ENCODE measurements at places on chromosomes 12 and 14. TPM values are rescaled to one million over a fixed set of nuclear protein-coding genes. Genes with fewer than 3 reads are reported as not detected.

The KLRC2 gene
- not detected for total RNA-seq

The PRB2 gene
- total RNA-seq = not detected

The SCNN1A gene
- total RNA-seq = 0.17 TPM

The RNF212B gene
- not detected for total RNA-seq

The SLC5A8 gene
- total RNA-seq = not detected

The ATF7IP gene
- 85.8 TPM for total RNA-seq

The VDR gene
- 3.0 TPM for total RNA-seq

The VSX2 gene
- total RNA-seq = not detected

DNA sequence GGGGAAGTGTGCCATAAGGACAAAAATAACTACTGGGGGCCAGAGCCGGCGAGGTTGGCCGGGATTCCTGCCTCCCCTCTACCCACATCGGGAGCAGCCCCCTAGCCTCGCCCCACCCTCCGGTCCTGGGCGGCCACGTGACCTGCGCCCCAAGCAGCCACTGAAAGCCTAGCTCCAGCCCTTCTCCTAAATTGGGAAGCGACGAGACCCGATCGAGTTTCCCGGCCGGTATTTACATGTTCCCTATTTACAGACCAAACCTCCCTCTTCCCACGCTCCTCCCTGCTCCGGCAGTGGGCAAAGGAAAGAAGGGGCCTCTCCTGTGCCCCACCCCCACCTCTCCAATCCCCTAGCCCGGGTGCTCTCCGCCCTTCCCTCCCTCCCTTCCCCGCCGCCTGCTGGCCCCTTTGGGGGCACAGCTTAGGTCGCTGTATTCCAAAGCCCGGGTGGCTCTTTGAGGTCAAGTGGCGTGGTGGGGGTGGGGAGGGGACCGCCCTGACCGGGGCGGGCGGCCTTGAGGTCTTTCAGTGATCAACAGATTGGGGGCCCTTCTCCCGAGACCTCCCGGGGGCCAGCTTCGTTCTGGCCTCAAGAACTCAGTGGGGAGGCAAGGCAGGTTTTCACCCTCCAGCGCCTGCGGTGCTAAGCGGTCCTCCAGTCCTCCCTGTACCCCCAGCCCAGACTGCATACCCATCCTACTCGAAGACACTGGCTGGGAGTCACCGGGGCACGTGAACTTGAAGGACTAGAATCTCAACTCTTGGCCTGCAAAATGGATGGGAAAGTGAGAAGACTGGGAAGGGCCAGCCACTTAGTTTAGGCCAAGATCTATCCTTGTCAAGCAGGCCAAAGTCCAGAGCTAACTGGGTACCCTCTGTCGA, 6.3 kb upstream of the CTDSP2 start:
- H3K4me1 ChIP-seq = no peaks in the 10 kb centered on the region
- H3K4me3 ChIP-seq = peak overlapping the region; percentile 39
- peak; percentile 78 for DNase-seq
- no peaks in the 10 kb centered on the region for H3K27me3 ChIP-seq

DNA sequence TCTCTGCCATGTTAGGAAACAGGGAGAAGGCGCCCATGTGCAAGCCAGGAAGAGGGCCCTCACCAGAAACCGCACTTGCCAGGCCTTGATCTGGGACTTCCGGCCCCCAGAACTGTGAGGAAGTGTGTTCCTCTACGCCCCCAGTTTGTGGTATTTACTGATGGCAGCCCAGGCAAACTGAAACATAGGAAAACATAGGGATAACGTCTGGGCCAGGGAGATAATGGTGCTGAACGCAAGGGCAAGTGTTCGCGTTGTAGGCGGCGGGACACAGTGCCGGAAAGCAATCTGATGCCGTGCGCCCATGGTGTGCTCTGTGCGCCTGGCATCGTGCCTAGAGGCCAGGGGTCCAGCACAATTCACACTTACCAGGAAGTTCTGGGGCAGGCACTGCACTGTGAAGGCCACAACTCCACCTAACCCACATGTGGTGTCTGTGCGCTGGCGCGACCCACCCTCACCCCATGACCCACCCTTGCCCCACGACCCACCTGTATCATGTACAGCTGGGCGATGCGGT, 53.6 kb downstream of the ARL6IP4 start:
- H3K36me3 ChIP-seq = no peaks in the 10 kb centered on the region
- H3K4me3 ChIP-seq = no peak overlapping the region
- H3K27me3 ChIP-seq = no peaks in the 10 kb centered on the region
- no peaks in the 10 kb centered on the region for H3K4me1 ChIP-seq

GRCh38 chr14:39212034-39212433, 21.7 kb upstream of the MIA2 start:
- no peaks in the 10 kb centered on the region for H3K27me3 ChIP-seq
- no peaks in the 10 kb centered on the region for H3K4me1 ChIP-seq
- no peaks in the 10 kb centered on the region for H3K36me3 ChIP-seq
- DNase-seq = no peak

GRCh38 chr14:88604212-88604611, 41.4 kb downstream of the ZC3H14 start:
- H3K4me3 ChIP-seq = no peak overlapping the region
- no peaks in the 10 kb centered on the region for H3K4me1 ChIP-seq
- H3K36me3 ChIP-seq = peaks cover 92% of the 10 kb centered on the region
- no peak for DNase-seq
- no peaks in the 10 kb centered on the region for H3K27me3 ChIP-seq

- no peak overlapping the region for H3K4me3 ChIP-seq
- H3K36me3 ChIP-seq = peaks cover 69% of the 10 kb centered on the region
- peaks cover 22% of the 10 kb centered on the region for H3K4me1 ChIP-seq
- H3K27ac ChIP-seq = peak overlapping the region; percentile 66
- H3K27me3 ChIP-seq = no peaks in the 10 kb centered on the region
These were observed 15.6 kb downstream of the CIPC start for GRCh38 chr14:77113644-77114043.

DNA sequence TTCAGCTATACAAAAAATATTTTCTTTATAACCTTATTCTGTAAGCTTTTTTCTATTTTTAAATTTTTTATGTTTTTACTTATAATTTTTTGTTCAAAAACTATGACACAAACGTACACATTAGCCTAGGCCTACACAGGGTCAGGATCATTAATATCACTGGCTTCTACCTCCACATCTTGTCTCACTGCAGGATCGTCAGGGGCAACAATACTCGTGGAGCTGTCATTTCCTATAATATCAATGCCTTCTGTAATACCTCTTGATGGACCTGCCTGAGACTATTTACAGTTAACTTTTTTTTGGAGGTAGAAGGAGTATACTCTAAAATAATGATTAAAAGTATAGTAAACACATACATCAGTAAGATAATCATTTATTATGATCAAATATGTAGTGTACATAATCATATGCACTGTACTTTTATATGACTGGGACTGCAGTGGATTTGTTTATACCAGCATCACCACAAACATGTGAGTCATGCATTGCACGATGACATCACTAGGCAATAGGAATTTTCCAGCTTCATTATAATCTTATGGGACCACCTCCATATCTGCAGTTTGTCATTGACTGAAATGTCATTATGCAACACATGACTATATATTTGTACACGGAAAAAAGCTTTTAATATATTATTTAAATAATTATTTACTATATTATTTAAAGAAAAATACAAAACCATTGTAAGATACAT, 18.5 kb upstream of the PMCH start:
- no peaks in the 10 kb centered on the region for H3K4me1 ChIP-seq
- no peaks in the 10 kb centered on the region for H3K27me3 ChIP-seq
- H3K36me3 ChIP-seq = no peaks in the 10 kb centered on the region
- no peak overlapping the region for H3K4me3 ChIP-seq
- no peak overlapping the region for H3K27ac ChIP-seq
- DNase-seq = no peak

GRCh38 chr12:74776378-74776777, 238.7 kb downstream of the ATXN7L3B start:
- no peak for DNase-seq
- no peak overlapping the region for H3K27ac ChIP-seq
- H3K27me3 ChIP-seq = no peaks in the 10 kb centered on the region
- H3K36me3 ChIP-seq = no peaks in the 10 kb centered on the region

DNA sequence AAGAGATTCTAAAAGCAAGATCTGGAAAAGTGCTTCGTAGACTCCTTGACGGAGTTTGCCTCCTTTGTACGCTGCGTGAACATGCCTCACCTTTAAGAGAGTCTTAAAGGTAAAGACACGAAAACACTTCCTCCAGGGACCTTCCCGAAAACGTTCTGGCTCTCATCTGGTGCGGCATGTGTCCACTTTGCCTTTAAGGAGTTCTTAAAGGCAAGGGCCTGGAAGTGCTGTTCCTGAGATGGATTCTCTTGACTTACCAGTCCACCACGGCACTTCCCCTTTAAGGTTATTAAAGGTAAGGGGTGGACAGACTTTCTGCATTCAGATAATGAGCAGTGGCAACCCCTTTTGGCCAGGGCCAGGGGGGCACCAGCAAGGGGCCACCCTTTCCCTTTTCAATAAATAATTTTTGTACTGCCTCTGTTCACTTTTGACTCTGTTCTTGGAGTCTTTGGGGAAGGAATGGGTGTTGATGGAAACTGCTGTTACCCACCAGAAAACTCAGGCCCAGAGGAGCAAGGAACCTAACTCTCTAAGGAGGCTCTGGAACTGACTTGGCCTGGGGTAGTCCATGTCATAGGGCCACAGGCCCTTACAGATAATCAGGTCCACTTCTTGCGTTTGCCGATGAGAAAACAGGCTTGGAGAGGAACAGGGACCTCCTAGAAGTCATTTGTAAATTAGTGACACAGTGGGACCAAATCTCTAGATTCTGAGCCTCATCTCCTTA, 4.4 kb downstream of the REM2 start:
- H3K36me3 ChIP-seq = no peaks in the 10 kb centered on the region
- H3K4me1 ChIP-seq = no peaks in the 10 kb centered on the region
- no peak for DNase-seq
- no peaks in the 10 kb centered on the region for H3K27me3 ChIP-seq
- peak overlapping the region; percentile 56 for H3K4me3 ChIP-seq

- no peak overlapping the region for H3K4me3 ChIP-seq
- no peaks in the 10 kb centered on the region for H3K27me3 ChIP-seq
- peak overlapping the region; percentile 1 for H3K27ac ChIP-seq
- H3K4me1 ChIP-seq = peaks cover 28% of the 10 kb centered on the region
- peak; percentile 14 for DNase-seq
These were observed 54.5 kb upstream of the HECTD1 start for GRCh38 chr14:31261859-31262731.

- H3K4me3 ChIP-seq = peak overlapping the region; percentile 86
- H3K4me1 ChIP-seq = peaks cover 73% of the 10 kb centered on the region
- DNase-seq = no peak
- no peaks in the 10 kb centered on the region for H3K36me3 ChIP-seq
- peak overlapping the region; percentile 81 for H3K27ac ChIP-seq
- H3K27me3 ChIP-seq = no peaks in the 10 kb centered on the region
These were observed 3.3 kb downstream of the FBXL14 start for GRCh38 chr12:1591034-1591433.

- H3K4me3 ChIP-seq = no peak overlapping the region
- no peak overlapping the region for H3K27ac ChIP-seq
- H3K27me3 ChIP-seq = no peaks in the 10 kb centered on the region
- no peaks in the 10 kb centered on the region for H3K36me3 ChIP-seq
These were observed 208.6 kb downstream of the BTG1 start for GRCh38 chr12:91937009-91937408.

- H3K4me3 ChIP-seq = no peak overlapping the region
- H3K36me3 ChIP-seq = no peaks in the 10 kb centered on the region
- no peaks in the 10 kb centered on the region for H3K27me3 ChIP-seq
- no peak overlapping the region for H3K27ac ChIP-seq
These were observed 5.3 kb downstream of the GYS2 start for GRCh38 chr12:21599143-21599999.

DNA sequence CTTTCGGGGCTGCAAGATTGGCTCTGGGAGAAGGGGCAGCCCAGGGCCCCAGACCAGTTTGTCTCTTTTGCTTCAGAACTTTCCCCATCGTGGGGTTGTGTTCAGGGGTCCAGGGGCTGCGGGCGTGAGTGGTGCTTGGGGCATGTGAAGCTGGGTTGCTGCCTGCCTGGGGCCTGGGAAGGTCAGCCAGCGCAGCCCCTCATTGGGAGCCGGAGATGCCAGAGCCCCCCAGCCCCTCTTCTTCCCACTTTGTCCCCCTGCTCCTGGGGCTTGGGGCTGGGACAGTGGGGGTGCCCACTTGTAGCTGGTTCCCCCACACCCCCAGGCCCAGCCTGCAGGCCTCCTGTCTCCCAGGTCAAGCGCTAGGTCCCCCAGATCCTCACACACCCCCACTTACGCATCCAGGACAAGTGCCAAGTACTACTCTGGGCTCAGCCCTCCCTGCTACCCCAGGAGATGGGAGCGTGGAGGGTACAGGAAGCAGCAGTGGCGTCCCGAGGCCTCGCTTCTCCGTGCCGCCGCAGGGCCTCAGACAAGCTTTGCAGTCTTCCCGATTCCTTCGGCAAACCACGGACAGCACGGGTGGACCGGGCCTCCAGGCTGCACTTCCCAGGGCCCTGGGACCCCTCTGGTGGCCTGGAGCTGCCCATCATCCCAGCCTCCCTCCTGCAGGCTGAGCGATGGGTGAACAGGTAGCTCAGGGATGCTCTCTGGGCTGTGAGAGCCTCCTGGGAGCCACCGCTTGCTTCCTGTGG, 41.5 kb downstream of the PACS2 start:
- H3K4me1 ChIP-seq = peaks cover 3% of the 10 kb centered on the region
- no peaks in the 10 kb centered on the region for H3K27me3 ChIP-seq
- DNase-seq = no peak
- H3K36me3 ChIP-seq = peaks cover 2% of the 10 kb centered on the region
- H3K27ac ChIP-seq = no peak overlapping the region

DNA sequence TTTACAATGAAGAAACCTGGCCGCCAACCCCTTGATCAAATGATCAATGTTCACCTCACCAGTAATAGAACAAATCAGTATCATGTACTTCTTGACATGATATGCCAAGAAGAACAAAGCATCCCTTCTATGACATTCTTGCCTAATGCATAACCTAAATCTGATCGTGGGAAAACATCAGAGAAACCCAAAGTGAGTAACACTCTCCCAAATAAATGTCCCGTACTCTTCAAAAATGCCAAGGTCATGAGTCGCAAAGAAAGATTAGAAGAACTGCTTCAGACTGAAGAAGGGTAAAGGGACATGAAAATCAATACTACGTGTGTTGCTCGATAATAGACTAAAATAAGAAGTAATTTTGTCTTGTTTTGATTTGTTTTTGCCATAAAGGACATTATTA, 11.4 kb upstream of the SLC25A3 start:
- H3K27ac ChIP-seq = no peak overlapping the region
- no peaks in the 10 kb centered on the region for H3K36me3 ChIP-seq
- DNase-seq = no peak
- no peaks in the 10 kb centered on the region for H3K4me1 ChIP-seq

DNA sequence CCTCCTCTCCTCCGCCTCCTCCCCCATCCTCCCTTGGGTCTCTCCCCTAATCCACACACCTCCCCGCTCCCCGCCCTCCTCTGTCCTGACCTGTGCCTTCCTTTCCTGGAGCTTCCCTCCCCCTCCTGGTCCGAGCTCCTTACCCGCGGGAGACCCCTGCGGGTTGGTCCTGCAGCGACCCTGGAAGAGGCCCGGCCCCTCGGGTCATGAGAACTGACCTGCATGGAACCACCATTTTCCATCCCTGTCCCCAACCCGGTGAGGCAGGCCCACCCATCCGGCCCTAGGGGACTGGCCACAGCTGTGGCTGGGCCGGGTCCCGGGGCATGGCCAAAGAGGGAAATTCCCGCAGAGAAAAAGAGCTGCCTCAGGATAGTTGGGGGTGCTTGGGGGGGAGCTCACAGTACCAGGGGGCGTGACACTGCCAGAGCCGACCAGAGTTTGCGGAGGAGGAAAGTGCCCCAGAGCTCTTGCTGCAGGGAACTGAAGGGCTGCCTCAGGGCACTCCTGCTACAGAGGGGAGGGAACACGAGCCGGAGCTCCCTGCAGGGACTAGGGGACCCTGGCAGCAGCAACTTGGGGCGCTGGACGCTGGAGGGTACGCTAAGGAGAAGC, 613 bp downstream of the ARHGEF40 start:
- H3K27ac ChIP-seq = peak overlapping the region; percentile 97
- H3K36me3 ChIP-seq = peaks cover 30% of the 10 kb centered on the region
- peak overlapping the region; percentile 78 for H3K4me3 ChIP-seq
- H3K4me1 ChIP-seq = peaks cover 6% of the 10 kb centered on the region

Measured in heart right ventricle (tissue), 16 donors.